Stimulated activated CD8-positive, alpha-beta memory T cell treated with anti-CD3 and anti-CD28 coated beads, Interleukin-4, amount 100 ng/mL, for 4 hours (primary cell): ENCODE measurements at places on chromosomes 16 and 17.

GRCh38 chr17:20216154-20216815 lies 207.1 kb downstream of the SPECC1 start:
- no peak for DNase-seq

- no peak for DNase-seq
These were observed 9.4 kb upstream of the NPTX1 start for GRCh38 chr17:80485846-80486245.

- DNase-seq: no peak
These were observed 36.3 kb downstream of the SPECC1 start for GRCh38 chr17:20045476-20045875.

- no peak for DNase-seq
These were observed 852 bp upstream of the HELZ start for GRCh38 chr17:67245694-67246402.

DNA sequence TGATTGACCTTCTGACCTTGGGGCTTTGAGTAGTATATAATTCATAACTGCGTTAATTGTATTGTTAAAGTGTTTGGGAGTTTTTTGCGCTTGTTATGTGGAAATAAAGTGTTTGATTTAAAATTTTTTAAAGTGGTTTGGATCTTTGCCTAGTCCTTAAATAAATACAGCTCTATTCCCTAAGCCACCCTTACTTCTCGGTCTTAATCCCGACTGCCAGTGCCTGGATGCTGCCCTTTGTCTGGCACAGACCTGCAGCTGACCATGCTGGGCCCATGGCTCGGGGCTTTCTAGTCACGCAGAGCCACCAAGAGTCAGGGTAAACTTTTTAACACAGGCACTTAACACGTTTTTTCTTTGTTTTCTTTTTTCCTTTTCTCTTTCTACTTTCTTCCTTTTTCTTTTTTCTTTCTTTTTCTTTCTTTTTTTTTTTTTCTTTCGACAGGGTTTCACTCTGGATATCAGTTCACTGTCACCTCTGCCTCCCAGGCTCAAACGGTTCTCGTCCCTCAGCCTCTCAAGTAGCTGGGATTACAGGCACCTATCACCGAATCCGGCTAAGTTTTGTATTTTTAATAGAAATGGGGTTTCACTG lies 19.6 kb upstream of the SLC5A11 start:
- DNase-seq: no peak

DNA sequence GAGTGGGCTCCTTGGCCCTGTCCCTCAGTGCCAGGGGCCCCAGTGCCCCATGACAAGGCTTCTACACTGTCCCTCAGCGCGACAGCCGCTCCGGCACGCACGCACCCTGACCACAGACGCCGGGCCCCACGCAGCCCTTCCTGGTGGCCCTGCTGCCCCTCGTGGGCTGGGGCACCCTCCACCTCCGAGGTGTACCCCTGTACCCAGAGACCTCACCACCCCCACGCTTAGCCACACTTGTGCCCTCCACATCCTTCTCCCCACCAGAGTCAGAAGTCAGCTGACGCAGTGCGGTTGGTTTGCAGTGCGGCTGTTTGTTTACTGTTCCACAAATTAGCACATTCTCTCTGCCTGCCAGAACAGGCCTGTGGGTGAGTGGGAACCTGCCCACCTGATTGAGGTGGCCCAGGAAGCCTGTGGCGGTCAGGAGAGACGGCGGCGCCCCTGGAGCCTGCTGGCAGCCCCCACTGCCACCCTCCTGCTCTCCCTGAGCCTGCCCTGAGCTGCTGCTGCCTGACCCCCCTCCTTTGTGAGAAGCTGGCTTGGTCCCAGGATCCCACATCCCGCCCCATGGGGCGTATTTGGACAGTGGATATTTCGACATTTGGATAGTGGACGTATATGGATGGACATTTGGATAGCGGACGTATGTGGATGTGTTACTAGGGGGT lies 38.0 kb upstream of the CDH15 start:
- no peak for DNase-seq

GRCh38 chr16:30533146-30533522 lies 1.5 kb downstream of the ZNF747 start:
- no peak for DNase-seq

DNA sequence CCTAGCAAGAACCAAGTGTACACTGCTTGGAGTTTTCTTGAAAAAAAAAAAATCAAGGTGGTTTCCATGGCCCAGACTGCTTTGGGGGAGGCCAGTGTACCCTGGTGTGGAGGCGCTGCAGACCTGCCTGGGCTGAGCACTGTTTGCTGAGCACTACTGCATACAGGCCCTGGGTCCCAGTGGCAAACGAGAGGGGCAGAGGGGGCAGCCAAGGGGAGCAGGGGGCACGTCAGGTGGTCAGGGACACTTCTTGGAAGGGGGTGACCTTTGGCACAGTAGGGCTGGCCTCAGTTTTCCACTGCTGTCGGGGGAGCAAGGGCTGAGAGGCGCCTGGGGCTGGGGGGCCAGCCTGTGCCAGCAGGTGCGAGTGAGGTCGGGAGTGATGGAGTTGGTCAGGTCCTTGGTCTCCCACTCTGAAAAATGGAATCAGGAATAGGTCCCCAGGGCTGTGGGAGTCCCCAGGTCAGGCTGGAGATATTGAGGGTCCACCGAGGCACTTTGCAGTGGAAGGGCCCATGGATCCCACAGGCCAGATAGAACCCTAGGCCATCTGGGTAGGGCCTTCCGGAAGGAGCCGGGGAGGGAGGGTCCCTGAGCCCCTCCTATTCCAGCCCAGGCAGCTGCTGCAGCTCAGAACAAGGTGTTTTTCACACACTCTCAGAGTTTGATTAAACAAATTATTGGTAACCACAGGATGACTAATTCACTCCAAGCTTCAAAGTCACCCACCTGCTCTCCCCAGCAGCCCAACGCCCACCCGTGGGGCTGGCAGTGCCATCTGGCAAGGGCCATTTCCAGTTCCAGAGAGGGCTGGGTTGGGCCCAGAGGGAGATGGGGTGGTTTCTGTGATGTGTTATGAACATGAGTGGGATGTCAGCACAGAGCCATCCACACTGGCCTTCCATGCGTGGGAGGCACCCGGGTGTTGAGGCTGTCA lies 3.5 kb downstream of the ZFPM1 start:
- peak; percentile 76 for DNase-seq

GRCh38 chr16:81513204-81514040 lies 68.8 kb downstream of the CMIP start:
- no peak for DNase-seq

- no peak for DNase-seq
These were observed 17.9 kb upstream of the NDEL1 start for GRCh38 chr17:8417806-8418205.

- DNase-seq: no peak
These were observed 43.9 kb downstream of the PITPNC1 start for GRCh38 chr17:67420994-67421393.

GRCh38 chr16:5852151-5852550 lies 754.6 kb upstream of the EEF2KMT start:
- no peak for DNase-seq

DNA sequence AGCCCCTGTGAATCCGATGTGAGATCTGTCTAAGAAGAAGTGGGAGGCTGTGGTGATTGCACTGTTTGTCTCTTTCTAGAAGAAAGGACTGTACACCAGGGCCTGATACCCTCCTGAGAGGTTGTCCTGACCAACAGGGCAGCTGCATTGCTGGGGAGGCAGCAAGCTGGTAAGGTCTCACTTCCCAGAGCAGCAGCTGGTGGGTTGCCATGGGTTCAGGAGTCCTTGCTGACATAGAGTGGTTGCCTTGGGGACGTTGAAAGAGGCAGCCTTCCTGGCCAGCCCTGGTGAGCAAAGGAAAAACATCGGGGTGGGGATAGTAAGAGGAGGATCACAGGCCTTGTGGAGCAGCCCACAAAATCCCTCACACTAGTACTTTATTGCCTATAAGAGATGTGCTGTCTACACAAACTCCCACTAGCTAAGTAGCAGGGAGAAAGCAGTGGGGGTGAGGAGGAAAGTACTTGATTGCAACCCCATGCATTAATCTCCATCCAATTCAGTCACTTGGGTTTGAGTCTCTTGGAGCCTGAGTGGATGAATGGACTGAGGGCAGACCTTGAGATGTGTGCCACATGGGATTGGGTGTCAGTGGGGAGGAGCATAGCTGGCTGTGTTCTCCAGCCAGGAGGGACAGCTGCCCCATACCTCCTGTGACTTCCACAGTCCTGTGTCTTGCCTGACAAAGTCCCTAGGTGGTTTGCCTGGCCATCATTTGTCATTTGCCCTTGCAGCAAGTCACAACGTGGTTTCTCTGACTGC lies 143.8 kb upstream of the RPL38 start:
- no peak for DNase-seq

DNA sequence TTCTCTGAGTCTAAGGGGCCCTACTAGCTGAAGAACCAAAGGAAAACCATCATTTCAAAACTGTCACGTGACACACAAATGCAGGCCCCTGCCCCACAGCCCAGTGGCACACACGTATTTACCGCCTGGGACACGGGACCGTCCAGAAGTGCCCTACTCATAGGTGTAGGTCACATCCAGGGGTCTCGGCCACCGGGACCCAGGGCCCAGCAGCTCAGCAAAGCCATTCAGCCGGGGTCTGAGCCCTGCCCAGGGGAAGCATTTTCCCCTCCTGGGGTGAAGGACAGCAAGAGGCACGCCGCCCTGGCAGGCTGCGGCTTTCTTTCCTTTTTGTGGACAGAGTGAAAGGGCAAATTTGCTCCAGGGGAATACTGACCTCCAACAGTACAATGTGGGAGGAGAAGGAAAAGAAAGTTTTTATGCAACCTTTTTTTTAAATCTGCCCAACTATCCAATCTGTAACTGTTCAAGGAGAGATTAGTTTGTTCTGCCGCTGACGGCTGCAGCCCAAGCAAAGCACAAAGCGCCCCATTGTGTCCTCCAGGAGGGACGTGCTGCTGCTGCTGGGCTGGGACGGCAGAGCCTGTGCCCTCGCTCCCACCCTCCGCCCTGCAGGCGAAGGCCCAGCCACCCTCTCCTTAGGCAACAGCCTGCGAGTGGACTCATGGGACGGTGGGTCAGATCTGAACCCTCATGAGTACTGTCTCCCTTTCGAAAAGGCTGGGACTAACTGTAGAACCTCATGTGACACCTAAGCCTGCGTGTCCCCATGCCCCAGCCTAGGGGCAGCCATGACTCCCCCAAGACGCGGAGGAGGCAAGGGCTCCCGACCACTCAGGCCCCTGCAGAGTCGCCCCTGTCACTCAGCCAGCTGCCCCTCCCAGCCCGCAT lies 21.3 kb downstream of the SLC7A5 start:
- DNase-seq: no peak

GRCh38 chr17:5478992-5479391 lies 7.0 kb downstream of the DERL2 start:
- no peak for DNase-seq

DNA sequence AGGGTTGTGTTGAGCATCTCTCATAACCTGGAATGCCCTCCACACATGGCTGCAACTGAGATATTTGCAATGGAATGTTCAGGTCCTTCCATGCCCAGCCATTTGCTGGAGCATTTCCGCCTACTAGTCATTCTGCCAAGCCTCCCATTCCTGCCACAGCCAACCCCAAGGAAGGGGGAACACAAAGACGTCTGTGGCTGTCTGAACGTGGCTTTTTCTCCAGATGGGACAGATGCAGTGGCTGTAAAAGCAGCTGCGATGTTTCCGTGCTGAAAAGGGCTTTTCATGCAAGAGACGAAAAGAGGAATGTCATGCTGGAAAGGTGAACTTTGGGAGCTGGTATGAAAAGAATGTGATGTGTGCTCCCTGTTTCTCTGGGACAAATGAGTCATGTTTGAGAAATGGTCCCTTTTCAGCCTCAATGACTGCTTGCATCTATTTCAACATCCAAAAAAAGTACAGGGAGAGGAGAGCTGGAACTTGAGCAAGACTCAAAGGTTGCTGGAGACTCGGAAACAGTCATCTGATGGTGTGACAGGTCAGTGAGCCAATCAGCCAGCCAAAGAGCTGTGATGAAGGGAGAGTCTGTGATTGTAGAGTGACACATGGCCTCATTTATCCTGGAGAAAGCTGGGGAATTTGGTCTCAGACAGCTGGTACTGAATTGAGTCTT lies 208.9 kb downstream of the SHISA9 start:
- DNase-seq: no peak

GRCh38 chr17:76982408-76983074 lies 114.3 kb downstream of the MGAT5B start:
- DNase-seq: no peak

GRCh38 chr17:55585629-55586028 lies 74.4 kb upstream of the SMIM36 start:
- DNase-seq: no peak

DNA sequence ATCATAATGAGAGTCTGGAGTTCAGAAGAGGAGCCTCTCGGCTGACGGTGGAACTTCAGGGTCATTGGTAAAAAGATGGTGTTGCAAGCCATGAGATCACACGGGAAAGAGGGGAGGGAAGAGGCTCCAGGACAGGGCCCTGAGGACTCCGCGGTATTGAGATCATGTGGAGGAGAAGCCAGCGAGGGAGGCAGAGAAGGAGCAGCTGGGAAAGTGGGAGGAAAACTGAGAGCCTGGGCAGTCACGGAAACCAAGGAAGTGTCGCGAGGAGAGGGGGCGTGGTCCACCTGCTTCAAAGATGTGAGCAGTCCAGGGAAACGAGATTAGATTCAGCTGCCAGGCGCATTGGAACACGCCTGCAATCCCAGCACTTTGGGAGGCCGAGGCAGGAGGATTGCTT lies 27.7 kb upstream of the SBK1 start:
- no peak for DNase-seq

- no peak for DNase-seq
These were observed 62.2 kb upstream of the CHMP6 start for GRCh38 chr17:80929449-80929848.

GRCh38 chr17:8735336-8735939 lies 9.2 kb downstream of the CCDC42 start:
- DNase-seq: no peak

- DNase-seq: no peak
These were observed 3.6 kb downstream of the NDUFAF8 start for GRCh38 chr17:81242421-81243332.

GRCh38 chr16:31875112-31875803 lies 1.7 kb downstream of the ZNF267 start:
- no peak for DNase-seq

DNA sequence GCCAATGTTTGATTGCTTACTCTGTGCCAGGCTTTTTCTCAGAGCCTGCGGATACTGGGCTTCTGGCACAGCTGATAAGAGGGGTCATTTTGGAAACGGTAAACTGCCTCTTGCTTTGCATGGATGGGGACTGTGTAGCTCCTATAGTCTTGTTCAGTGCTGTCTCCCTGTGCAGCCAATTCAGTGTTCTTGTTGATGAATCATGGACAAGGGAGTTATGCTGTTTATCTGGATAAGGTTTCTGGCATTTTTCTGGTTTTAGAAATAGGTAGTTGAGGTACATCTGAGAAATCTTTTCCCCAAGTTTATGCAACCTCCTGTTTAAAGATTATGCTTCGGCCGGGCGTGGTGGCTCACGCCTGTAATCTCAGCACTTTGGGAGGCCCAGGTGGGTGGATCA lies 16.7 kb upstream of the TANGO6 start:
- no peak for DNase-seq

GRCh38 chr16:819336-820043 lies 19.0 kb upstream of the GNG13 start:
- no peak for DNase-seq

GRCh38 chr17:49497148-49498028 lies 2.3 kb downstream of the NGFR start:
- DNase-seq: no peak
